ENCODE measurements at places on chromosomes 7 and 10.

DNA sequence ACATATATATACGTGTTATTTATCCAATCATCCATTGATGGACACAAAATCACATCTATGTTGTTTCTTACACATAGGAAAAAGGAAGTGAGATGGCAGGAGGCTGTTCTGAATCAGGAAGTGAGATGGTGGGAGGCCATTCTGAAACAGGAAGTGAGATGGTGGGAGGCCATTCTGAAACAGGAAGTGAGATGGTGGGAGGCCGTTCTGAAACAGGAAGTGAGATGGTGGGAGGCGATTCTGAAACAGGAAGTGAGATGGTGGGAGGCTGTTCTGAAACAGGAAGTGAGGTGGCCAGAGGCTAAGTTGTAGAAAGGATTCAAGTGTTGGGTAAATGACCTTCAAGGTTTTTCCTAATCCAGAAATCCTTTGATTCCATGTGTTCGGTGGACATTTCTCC, 921.5 kb downstream of the TYW1 start:
- no peak for DNase-seq

- DNase-seq, result no peak
These were observed 109.0 kb downstream of the CYTH3 start for GRCh38 chr7:6163402-6163801.

- no peak for DNase-seq
These were observed 3.4 kb downstream of the GFRA1 start for GRCh38 chr10:116269619-116270018.

GRCh38 chr10:95651346-95652060, 5.0 kb downstream of the ALDH18A1 start:
- no peak for DNase-seq

DNA sequence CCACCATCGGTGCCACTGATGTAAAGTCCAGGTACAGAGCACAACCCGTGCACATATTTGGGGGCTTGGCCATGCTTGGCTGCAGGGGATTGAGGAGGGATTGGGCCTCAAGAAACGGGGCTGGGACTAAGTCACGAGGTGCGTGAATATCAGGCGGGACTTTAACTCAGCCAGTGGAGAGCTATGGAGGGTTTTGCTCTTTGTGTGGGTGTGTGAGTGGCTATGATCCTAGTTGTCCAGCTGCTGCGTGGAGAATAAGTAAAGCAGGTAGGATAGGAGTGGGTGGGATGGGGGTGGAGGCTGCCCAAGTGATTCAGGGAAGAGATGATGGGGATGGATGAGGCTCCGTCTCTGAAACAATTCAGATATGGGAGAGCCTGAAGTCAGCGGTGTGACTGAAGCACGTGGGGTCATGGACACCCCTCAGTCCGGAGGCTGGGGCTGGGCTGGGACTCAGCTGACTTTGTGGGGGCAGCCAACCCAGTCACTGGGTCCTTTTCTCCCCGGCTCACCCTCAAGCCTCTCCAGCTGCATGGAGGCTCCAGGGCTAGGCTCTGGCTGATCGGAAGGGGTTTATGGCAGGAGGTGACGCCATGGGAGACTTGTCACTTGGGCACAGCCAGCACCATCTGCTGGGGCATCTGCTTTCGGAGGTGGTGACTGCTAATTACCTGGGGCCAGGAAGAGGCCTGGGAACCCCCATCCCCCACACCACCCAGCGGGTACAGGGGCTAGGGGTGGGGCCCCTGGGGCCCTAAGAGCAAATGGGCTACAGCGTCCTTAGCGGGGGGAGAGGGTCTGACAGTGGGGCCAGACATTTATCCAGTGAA, 1.7 kb upstream of the LFNG start:
- DNase-seq, result no peak

DNA sequence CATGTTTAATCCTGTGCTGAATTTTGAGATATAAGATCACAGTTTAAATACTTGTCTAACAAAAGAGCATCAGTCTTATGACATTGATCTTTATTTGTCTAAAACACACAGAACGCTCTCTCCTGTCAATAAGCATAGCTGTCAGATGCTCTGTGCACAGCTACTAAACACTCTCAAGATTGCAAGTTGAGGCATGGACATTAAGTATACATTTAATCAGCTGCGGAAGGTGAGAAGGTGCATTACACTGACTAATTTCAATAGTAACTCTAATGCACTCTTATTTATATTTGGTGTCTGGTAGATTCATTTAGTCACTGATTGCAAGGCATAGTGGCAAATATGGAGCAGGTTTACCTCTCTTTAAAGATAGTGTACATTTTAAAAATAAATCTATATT, 580.3 kb upstream of the NRP1 start:
- no peak for DNase-seq

All from DMS79 (cell line).